ENCODE measurements at places on chromosomes 12 and 14.

DNA sequence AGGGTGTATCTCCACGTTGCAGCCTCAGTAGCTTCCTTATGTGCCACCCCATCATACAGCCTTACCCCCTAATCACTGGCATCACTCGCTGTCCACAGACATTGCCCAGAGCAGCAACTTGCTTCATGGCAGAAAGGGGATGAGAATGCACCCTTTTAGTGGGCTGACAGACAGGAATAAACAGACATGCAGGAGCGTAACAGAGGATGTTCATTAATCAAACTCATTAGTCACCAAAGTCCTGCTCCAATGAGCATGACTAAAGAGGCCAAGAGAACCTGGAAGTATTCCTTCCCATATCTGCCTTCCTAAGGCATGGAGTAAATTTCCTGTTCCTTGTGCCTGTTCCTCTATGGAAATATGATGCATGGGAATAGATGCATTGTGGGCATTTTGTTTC, 197.0 kb downstream of the PHLDA1 start:
- no peak for DNase-seq

GRCh38 chr12:48996794-48997718, 2.1 kb downstream of the DDN start:
- peak; percentile 62 for DNase-seq

GRCh38 chr12:79934281-79935020, 446 bp downstream of the PPP1R12A start:
- peak; percentile 48 for DNase-seq

GRCh38 chr12:46459111-46459510, 86.5 kb upstream of the SLC38A2 start:
- DNase-seq = no peak

DNA sequence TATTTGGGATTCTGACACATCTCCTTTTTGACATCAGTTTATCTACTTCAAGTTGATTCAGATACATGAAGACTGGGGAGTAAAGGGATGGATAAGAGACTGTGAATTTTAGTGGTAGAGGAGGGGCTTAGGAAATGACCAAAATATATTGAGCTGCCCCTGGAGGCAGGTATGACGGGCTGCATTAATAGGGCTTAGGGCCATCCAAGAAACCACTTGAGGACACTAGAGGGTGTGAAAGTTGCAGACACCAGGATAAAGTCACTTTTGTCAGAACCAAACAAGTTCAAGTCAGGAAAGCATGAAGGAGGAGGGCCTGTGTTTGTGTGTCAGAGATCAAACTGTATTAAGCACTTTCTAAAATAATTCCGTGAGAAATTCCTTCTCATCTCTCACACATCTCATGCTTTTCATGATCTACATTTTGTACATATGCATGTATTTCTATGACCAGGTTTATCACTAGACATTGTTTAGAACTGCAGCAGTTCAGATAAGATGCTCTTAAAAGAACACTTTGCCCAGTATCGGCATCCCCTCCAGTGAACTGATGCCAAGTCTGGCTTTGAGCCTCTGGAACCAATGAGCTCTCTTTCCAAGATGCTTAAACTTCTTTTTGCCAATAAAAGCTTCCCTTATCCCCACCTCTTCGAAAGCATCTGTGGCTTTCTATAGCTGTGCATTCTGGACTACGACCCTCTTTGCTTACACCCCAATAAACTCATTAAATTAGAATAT, 136.9 kb downstream of the SLC38A1 start:
- no peak for DNase-seq

DNA sequence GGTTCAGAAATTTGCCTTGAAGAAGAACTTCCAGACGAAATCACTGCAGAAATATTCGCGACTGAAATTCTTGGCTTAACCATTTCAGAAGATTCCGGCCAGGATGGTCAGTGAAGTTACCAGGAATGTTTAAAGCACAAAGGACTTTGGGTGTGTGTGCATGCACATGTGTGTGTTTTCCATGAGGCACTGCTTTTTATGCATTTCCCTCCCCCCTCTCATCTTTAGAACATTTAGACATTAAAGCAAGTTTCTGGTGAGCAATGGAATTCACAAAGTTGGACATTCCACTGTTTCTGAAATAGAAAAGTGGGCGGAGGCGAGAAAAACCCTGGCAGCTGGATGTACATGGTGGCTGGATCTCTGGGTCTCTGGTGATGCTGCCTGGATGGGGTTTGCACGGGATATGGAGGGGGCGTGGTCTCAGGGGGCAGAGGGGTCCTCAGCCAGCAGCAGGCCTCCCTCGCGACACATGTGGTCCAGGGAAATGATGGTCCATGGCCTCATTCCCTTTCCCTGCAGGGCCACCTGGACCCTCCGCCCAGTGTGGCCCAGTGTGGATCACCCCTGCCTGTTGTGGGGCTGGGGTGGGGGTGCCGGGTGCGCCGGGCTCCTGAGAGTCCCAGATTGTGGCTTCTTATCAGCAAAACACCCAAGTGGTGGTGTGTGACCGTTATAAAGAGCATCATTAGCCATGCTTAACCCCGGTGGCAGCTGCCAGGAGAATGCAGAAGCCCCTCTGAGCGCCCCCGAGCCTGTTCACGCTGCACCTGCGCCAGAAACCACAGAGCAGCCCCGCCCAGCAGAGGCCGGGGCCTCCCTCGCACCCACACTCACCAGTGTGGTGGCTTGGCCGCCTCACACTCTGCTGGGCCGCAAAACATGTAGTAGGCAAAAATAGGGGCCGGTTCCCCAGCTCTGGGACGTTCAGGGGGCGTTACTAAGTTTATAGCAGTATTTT, 17.8 kb upstream of the BCL7A start:
- no peak for DNase-seq

- DNase-seq = no peak
These were observed 38.5 kb downstream of the C12orf75 start for GRCh38 chr12:105369014-105369413.

DNA sequence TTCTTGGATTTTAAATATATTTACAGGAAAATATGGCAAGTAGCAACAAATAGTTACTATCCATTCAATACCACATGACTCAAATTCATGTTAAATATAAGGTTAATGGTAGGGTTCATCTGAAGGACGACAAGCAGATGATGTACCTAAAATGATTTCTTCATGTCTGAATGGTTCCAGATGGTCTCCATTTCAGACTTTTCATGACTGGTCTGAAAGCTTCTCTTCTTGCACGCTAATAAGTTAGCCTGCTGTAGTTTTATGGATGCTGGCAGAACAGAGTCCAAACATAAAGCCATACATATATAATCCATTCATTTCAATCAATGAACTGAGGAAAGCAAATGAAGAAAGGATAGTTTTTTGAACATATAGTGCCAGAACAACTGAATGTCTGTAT, 257.0 kb upstream of the MGAT4C start:
- no peak for DNase-seq

GRCh38 chr14:71582705-71583104, 349.5 kb upstream of the RGS6 start:
- DNase-seq = no peak

DNA sequence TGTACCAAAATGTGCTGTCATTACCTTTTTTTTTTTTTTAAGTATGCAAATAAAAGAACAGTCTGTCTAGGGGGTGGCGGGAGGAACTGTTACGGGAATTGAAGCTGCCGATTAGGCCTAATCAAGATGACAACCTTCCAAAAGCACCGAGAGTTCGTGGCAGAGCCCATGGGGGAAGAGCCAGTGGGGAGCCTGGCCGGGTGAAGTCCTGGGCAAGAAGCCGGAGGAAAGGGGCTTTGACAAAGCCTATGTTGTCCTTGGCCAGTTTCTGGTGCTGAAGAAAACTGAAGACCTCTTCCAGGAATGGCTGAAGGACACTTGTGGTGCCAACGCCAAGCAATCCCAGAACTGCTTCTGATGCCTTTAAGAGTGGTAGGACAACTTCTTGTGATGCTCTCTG, 42.6 kb downstream of the ACTN1 start:
- DNase-seq = no peak

GRCh38 chr14:56666716-56667115, 87.1 kb downstream of the TMEM260 start:
- DNase-seq = no peak

Measured in NCI-H1105 (cell line).